ENCODE measurements at places on chromosomes 1 and 21.

DNA sequence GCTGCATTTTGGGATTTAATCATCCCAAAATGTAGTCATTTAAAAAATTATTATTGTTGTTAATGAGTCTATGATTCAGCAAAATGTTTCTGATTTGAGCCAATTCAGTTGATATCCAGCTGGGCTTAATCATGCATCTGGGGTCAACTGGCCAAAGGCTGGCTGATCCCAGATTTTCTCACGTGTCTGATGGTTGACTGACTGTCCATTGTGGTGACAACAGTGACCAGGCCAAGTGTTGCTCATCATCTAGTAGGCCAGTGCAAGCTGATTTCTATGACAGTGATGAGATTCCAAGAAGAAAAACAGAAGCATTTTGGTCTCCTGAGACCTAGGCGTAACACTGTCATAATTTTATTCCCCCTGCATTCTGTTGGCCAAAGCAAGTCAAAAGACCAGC lies 80.1 kb upstream of the ZC3H11B start:
- no peak for DNase-seq

DNA sequence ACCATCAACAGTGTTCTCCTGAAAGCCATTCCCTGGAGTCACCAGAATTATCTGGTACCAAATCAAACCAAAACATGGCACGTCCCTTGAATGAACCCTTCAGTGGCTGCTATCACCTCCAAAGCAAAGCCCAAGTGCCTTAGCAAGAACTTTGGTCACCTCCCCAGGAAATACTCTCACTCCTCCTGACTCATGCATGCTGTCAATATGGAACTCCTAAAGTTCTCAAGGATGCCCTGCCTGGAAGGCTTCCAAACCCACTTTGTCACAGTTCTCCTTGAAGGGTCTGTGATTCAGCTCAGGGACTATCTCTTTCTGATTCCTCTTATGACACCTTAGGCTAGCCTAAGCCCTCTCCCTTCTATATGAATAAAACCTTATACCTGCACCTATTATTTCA lies 146.1 kb upstream of the RUNX1 start:
- no peak for DNase-seq

DNA sequence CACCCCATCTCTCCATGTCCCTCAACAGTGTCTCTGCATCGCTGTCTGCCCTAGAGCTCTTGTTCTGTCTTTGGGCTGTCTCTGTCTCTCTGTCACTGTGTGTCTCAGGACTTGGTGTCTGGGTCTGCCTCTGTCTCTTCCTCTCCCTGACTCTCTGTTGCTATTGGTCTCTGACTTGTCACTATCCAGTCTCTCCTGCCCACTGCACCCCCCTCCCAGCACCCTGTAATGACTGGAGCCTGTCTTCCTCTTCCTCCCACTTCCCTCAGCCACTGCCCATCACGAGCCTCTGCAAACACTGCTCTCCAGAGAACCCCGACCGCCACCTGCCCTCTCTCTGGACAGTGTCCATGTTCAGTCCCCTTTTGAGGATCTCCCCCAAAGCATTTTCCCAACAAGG lies 12.1 kb downstream of the PEAR1 start:
- no peak for DNase-seq

DNA sequence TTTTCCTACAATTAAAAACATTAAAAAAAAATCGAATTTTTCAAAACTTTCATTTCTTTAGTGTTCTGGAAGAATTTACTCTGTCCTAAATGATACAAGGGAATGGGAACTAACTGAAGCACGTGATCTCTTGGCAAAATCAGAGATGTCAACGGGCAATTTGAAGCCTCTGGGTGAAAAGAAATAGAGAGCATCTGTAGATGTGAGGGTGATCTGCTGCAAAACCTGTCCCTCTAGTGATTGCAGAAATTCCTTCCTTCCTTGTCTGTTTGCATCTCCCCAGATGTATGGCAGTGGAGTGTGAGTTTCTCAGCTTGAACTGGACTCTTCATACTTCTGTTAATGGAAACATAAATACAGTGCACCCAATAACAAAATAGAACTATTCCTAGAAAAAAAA lies 100.5 kb upstream of the S1PR1 start:
- no peak for DNase-seq

DNA sequence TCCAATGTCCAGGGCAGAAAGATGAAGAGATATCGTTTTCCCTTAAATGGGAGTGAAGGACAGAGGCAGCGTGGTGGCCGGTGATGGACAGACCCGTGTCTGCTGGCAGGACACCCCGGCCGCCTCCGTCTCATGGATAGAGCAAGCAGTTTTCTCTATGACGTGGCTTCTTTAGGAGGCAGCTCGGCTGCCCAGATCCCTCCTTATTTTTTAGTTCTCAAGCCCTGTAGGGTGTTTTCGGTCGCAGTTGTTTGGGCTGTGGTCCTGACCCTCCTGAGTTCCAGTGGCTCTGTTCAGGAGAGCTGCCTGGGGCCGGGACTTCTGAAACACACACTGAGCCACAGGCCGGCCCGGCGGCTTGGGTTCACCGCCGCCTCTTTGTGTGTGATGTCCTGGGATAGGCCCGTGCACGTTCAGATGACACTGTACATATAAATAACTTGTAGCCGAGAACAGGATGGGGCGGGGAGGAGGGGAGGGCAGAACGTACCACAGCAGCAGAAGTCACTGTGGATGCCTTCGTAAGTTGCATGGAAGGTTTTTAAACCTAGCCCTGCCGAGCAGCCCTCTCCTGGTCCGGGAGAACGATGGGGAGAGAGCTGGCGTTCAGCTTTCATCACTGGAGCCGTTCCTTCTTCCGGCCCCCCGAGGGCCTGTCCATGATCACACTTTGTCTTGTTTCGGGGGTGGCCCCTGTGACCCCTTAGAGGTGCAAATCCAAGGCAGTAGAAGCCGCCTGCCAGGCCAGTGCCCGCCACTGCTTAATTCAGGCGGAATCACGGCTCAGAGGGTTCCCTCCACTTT lies 65.2 kb downstream of the SIK1 start:
- no peak for DNase-seq

DNA sequence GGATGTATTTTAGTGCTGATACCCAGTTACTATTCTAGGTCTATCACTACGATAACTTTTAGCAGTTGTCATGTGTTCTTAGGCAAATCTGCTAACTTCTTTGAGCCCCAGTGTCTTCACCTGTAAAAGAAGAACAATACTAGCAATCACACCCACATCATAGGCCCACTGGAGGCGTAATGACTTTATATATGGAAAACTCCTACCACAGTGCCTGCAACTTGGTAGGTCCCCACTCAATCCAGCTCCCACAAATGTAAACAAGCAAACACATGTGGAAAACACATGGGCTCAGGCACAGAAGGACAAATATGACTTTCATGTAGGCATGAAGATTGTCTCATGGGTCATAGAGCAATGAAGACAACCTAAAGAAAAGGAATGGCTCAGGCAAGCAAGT lies 115.8 kb downstream of the TBX19 start:
- no peak for DNase-seq

DNA sequence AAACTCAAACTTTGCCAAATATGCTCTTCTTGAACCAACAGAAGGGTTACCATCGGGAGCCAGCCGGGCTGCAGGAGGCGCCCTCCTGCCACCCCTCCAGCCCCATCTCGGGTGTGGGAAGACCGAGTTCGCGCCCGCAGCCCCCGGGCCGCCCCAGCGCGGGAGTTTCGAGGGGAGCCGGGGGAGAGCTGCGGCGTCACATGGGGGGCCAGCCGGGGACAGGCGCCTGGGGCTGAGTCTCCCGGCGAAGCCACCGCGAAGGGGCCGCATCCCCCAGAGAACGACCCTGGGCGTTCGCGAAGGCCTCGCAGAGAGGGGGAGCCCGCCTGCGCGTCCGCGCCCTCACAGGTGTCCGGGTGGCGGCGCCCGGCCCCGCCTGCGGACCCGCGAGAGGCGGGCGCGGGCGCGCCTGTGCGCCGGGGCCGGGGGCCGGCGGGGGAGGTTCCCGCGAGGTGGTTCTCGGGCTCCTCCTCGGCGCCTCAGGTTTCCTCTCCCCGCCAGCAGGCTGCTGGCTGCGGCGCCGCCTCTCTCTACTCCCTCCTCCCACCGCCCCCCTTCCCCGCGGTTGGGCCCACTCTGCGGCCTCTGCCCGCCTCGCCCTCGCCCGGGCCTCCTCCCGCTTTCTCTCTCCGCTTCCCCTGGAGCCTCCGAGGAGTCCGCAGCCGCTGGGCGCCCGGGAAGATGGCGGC lies at the start of gene RAVER2:
TSS of gene RAVER2 (plus strand) at position 584 of the 689 bp plus-strand sequence. CDS start at position 682, 98 bp downstream.
- peak; percentile 87 for DNase-seq

- DNase-seq, result no peak
Observed at GRCh38 chr1:22258698-22259097, 115.8 kb upstream of the WNT4 start.

DNA sequence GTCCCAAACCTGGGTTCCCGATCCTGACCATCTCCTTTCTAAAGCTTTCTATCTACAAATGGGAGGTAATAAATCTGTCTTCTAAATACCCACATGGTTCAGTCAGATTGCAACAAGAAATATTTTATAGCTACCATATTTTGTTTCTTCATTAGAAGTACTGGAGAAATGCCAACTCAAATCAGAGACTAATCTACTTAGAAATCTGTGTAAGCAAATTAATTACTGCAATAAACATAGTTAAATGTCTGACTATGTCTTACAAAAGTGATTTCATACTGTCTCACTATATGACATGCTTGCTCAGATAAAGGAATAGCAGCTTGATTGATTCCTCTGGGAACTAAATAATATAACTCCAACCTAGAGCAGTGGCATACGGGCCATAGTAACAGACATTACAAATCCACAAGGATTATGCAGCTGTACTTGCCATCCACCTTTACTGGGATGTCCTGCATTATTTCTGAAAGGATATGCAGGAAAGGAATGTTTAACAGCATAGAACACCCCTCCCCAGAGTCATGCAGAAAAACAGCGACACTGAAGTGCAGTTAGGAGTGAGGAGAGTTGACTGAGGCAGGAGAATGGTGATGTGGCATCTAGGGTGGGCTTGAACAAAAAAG lies 80.3 kb downstream of the PCNX2 start:
- no peak for DNase-seq

DNA sequence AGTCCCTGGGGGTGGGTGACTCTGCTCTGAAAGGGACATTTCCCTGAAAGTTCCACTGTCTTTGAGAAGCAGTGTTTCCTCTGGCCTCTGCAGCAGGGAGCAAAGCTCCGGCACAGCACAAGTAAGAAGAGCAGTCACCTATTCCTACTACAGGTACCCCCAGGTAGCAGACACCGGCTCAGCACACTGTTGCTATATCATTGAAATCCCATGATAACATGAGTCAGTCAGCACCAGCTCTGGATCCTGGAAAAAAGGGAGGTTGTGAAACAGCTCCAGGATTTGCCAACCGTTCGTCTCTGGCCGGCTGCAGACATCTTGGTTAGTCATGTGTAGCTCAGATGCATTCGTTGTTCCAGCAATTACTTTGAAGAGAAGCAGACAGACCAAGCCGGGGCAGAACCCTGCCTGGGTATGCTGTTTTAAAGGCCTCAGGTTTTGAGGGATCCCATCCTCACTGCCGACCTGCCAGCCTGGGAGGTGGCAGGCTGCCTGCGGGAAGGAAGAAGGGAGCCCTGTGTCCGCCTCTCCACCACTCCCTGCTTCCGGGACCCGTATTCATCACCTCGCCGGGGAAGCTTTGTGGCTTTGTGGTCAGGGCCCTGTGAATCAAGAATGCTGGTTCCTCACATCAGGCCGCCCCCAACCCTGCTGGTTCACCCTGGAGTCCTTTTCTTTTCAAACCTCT lies 139.2 kb downstream of the CLIC6 start:
- peak; percentile 38 for DNase-seq

GRCh38 chr1:87852410-87853161 lies 523.9 kb downstream of the LMO4 start:
- DNase-seq, result no peak

DNA sequence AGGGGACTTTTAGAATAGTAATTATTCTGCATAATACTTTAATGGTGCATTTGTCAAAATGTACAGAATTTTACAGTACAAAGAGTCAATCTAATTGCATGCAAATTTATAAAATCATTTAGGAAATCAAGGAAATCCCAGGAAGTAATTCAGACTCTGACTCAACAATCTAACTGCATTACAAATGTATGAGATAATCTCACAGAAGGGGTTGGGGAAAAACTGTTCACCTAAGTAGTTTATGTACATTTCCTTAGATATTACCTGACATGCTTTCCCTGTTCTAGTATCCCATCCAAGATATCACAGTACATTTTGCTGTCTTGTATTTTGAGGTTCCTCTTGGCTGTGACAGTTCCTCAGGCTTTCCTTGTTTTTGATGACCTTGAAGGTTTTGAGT lies 4.7 kb downstream of the CRB1 start:
- DNase-seq, result no peak

DNA sequence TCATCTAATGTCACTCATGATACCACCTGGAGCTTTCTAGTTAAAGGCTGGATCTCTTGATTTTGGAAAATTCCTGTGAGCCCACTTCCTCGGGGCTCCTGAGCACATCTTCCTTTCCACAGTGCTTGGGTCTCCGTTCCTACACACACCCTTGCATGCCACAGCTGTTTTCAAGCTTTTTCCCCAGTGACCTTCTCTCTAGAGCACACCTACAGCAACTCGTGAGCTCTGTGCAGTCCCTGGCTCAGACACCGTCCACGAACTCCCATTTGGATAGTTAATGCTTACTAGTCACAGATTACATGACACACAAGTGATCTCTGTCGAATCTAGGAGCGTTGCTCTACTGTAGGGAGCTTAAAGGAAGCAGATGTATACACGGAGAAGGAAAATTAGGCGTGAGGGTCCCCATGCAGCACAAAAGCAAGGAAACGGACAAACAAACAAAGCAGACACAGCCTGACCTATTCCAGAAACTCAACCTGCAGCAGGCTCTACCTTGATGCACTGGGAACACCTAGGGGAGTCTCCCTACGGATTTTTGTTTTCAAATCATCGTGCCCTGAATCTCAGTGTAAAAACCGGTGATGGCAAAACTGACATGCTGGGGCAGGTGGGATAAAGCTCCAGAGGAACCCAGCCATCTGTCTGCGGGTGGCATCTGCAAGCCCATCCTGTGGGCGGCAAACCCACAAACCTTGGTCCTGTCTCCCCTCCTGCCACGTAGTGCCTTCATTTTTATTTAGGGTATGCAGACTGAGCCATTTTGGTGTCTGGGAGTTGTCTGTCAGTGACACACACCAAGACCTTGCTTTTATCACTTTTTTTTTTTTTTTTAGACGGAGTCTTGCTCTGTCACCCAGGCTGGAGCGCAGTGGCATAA lies 177.8 kb downstream of the RUNX1 start:
- DNase-seq, result no peak

GRCh38 chr1:179545321-179545720 lies 30.4 kb downstream of the NPHS2 start:
- DNase-seq, result peak; percentile 14

- DNase-seq, result no peak
Observed at GRCh38 chr1:228867108-228867950, 132.1 kb downstream of the RHOU start.

- DNase-seq, result no peak
Observed at GRCh38 chr1:9373619-9374018, 80.9 kb downstream of the SPSB1 start.

DNA sequence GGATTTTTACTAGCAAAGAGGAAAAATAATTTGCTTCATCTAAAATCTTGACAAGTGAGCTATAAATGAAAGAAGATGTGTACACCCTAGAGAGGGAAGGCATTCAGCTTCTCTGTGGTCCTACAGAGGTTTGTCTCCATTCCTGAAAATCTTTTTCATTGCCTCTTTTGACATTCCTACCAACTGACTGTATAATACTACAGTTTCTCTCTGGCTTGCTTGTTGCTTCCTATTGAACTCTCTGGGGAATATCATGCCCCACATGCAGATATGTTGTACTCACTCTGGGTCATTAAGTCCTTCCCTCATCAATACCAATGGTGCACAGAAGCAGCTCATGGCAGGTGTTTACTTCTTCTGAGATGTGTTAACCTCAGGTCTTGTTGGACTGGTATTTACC lies 371.2 kb upstream of the PLXNA2 start:
- no peak for DNase-seq

Measured in body of pancreas (tissue), 4 donors.